ENCODE measurements at places on chromosomes 4 and X. TPM values are rescaled to one million over a fixed set of nuclear protein-coding genes. Genes with fewer than 3 reads are reported as not detected.

DNA sequence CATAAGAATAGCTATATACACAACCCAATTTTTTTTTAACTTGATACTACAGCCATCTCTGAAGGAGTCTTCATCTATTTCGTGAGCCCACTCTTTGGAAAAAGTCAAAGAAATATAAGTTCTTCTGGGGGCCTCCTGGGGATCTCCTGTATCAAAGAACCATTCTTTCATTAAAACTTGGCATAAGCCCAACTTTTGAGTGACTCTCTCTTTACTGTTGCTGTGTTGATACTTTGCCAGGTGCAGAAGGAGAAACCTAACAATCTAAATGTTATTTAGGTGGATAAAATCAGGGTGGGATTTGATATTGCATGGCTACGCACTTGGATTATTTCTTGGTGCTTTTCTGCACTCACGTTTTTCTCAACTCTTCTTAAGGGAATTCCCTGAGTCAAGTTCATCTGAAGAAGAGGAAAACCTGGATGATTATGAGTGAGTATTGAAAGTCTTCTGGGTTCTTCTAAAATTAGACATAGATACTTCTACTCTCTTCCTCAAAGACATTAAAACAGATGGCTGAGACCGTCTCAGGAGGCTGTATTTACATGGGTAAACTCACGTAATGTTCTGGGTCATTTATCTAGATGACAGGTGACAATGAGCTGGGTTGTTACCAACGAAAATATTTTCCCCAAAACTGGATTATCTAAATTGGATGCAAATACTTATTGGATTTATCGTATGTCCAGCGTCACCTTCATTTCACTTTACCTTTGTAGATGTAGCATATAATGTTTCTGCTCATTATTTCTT, 25.2 kb downstream of the BMX start:
- DNase-seq, result no peak

GRCh38 chrX:30373479-30373878, 64.3 kb upstream of the NR0B1 start:
- no peak for DNase-seq

SRPK3 gene
- total RNA-seq, result 4.3 TPM

OCRL gene
- 23.4 TPM for total RNA-seq

GRCh38 chrX:108270739-108271396, 167.4 kb downstream of the COL4A6 start:
- DNase-seq, result no peak

DNA sequence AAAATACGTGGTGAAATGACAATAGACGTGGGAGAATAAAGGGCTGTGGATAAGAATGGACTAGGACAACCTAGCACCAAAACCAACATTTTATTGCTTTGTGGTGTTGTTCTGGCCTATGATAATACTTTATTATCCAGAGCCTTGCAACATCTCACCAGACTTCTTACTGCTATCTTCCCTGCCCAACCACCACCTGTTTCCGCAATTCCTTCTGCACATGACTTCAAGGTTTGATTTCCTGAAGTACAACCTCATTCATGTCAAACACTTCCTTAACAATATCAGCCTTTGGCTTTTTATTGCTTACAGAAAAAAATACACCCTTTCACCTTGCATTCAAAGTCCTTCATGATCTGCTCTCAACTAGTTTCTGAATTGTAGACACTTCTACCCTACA, 84.8 kb downstream of the RTL3 start:
- no peak for DNase-seq

SMIM31 gene
- total RNA-seq, result 0.42 TPM

DNA sequence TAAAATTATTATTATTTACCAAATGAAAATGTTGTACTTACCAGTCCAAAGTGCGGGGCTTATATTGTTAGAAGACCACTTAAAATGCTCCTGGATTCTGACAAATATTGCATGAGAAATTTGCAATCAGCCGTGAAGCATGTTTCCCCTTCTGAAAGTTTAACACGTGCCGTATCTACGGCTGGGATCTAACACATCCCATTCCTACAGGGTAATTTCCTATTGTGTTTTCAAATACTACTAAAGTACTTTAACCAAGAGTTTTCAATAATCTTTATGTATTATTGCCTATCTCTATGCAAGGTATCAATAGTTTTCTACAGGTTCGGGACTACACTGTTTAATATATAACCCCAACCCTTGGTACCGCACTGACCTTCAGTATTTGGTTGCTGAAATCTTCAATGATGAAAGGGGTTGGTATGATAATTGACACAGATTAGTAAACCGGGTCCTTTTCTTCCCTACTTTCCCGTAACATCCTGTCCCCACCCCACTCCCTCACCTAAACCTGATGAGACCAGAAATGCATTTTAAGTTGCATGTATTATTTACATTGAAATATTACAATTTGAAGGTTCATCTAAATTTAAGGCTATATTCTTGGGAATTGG, 795 bp upstream of the BRWD3 start:
- DNase-seq, result no peak

DNA sequence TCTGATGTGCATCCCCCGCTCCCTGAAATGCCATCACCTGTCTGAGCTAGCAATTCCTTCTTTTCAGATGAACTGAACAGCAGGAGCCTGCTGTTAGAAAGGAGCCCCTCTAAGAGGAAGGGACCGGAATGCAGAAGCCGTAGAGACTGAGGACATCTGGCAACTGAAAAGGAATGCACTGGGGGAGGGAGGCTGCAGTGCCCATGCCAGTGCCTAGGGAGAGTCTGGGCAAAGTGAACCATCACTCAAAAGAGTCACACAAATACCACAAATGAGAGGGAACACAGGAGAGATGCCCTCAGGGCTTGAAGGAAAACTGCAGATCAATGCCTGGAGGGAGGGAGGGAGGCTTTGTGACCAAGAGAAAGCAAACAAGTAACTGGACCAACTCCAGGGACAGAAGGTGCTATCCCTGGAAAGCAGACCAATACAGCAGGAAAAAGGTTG, 93.9 kb upstream of the CBR4 start:
- no peak for DNase-seq

All from urinary bladder (tissue), 4 donors.